ENCODE measurements at places on chromosomes 5 and 9. TPM values are rescaled to one million over a fixed set of nuclear protein-coding genes. Genes with fewer than 3 reads are reported as not detected.

DNA sequence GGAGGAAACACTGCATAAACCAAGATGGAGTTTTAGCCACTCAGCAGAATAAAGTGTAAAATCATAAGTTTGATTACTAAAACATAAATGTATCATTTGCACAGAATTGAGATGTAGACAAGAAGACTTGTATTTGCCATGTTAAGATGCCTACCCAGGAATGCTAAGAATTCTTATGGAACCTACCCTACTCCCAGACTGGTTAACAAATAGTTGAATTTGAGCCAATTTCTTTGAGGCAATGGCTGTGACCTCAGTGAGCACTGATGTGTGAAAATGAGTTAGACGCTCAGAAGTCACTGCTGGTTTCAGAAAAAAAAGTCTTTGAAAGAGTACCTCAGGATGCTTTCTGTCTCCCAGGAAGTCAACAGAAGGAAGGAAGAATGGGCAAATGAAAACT is 95.6 kb downstream of the ESM1 start:
- no peak for DNase-seq

GRCh38 chr5:97559827-97560598 is 377.0 kb upstream of the RIOK2 start:
- DNase-seq: no peak

DNA sequence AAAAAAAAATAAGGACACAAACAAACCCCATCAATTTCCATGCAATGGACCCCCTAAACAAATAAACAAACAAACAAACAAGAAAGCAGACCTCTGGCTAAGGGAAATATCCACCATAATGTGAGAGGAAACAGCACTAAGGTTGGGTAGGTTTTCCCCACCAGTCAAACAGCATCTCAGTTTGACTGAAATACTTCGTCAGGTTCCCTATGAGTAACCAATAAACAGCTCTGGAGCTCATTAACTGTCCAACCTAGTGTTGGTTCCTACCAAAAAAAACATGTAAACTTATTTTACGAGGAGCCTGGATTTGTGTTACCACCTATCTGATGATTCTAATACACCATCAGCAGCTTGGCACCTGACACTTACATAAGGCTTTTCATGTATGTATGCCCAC is 198.5 kb upstream of the TARS1 start:
- DNase-seq: no peak

DNA sequence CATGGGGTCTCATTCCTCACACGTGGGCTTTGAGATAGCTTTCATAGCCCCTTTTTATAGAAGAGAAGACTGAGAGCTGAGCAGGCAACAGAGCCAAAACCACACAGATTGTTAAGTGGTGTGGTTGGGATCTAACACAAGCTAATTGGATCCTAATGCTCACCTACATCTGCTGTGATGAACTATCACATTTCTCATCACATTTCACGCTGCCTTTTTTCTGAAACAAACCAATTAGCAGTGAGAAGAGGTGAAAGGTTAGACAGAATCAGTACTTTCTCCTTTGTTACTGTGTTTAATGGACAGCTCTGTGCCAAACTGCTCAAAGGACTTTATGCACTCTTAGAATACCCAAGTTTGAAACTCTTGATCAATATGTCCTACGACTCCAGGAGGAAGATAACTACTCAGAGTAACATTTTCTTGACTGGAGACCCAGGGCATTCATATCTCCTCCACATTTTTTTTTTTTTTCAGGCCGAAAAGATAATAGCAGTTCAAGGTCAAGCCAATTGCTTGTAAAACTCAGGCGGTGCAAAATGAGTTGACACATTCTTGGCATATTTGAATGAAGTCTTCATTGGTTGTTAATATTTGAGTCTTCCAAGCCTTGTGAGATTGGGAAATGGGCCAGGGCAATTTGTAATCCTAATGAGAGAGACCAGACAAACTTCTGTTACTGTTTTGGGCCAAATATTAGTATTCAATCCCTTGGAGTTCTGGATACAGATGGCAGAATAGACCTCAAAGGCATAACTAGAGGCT is 138.4 kb downstream of the KCTD16 start:
- no peak for DNase-seq

DNA sequence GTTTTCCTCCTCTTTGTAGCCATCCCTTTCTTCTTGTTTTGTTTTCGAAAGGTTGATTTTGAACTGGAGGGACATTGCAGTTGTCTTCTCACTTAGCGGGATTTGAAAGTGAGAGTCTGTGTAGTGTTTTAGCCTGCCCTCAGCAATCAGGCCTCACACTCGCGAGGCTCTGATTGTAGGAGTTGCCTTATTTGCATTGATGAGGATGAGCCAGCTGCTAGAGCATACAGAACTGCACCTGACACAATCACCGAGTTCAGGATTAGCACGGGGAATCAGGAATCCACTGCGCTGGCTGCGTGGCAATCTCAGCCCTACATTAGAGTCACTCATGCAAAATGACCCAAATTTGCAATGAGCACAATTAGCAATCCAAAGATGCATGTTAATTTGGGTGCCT is 122.5 kb upstream of the TMEM161B start:
- no peak for DNase-seq

DNA sequence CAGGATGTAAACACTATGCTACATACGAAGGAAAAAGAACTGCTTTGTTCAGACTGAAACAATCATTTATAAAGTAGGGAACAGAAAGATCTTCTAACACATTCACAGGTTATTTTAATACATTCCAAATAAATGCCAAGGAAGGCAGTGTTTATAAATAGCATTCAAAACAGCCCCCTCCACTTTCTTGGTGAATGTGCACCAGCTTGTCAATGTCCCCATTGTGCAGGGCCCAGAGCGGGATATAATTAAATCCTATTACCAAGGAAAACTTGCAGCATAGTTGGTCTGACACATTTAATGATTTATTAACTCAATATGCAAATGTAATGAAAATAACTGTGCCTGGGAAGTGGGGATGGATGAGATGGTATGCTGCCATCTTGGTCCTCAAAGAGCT is 135.9 kb upstream of the RAD23B start:
- DNase-seq: no peak

GRCh38 chr5:172600571-172600970 is 40.5 kb upstream of the NEURL1B start:
- DNase-seq: no peak

- DNase-seq: no peak
Measured at GRCh38 chr9:114282104-114282485, 40.8 kb upstream of the ORM1 start.

DNA sequence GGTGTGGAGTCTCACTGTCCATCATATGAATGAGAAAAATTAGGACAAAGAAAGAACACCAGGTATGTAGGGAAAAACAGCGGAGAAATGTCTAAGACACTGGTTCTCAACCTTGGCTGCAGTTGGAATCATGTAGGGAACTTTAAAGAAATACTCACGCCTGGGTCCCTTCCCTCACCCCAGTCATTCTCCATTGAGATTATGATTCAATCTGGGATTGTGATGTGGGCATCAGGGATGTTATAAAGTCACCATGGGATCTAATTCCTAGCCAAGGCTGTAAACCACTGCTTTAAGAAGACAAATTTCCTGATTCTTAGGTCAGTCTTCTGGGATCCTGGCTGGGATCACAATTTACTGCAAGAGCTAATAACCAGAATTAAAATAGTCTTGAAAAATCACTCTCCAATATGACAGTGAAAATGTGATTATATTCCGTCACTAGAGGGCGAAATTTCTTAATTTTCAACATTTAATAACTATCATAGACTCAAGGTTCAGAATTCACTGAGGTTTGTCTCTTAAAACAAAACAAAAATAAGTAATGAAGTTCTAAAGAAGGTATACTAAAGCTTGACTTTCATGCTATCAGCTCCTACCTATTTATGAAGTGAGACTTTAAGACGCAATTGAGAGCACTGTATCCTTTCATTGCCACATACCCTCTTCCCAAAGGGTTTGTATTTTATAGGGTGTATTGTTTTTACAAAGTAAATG is 60.5 kb downstream of the GLDC start:
- DNase-seq: no peak

GRCh38 chr5:133682451-133682850 is 70.1 kb upstream of the FSTL4 start:
- DNase-seq: no peak

DNA sequence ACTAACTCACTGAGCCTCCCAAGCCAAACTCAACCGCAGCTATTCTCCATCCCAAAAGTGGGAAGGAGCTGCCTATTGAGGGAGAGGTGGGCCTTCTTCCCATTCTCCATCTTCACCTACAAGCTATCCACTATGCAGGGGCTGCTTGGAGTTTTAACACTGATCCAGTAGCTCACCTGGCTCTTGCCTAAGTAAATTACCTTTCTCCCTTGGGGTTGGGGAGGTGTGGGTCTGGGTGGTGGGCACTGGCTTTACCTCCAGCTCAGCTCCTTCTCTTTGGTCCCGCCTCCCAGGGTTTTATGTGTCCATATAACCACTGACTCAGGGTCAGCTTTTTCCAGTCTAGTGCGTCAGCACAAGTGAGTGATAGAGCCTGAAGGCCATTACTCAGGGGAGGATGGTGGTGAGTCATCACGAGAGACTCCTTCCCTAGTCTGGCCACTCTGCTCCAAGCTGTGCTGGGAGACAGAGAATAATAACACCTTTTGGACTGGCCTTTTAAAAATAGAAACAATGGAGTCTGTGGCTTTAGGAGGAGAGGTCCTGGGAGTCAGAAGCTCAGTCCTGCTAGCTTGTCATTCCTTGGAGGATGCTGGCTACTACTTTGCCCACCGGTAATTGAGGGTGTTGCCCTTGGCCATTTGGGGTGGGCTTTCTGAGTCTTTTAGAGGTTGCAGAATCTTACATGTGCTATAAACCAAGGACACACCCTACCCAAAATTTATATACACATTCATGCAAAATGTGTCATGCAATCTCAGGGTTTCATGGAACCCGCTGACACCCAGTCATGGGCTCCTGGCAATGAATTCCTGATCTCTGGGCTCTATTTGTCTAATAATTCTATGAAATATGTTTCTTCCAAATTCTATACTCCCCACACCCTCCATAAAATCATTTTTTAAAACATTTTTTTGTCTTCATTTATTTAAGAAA is 35.6 kb upstream of the ATP6V1G1 start:
- DNase-seq: no peak

- no peak for DNase-seq
Measured at GRCh38 chr5:43315682-43316081, 2.5 kb upstream of the HMGCS1 start.

GRCh38 chr5:96896276-96896675 is 20.0 kb downstream of the ERAP2 start:
- DNase-seq: no peak

DNA sequence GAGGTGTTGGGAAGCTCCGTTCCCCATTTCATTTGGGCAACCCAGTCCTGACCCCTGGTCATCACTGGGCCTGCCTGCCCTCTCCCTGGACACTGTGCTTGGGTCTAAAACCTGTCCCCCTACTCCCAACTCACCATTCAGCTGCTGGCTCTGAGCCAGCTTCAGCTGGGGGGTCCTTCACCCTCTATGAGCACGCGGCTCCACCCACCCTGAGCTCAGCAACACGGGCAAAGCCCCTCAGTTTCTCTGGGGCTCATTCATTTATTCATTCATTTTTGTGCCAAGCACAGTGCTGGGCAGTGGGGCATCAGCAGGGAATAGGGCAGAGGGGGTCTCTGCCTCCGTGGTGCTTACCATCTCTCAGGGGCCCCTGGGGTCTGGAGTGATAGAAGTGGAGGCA is 199.8 kb upstream of the MVB12B start:
- no peak for DNase-seq

DNA sequence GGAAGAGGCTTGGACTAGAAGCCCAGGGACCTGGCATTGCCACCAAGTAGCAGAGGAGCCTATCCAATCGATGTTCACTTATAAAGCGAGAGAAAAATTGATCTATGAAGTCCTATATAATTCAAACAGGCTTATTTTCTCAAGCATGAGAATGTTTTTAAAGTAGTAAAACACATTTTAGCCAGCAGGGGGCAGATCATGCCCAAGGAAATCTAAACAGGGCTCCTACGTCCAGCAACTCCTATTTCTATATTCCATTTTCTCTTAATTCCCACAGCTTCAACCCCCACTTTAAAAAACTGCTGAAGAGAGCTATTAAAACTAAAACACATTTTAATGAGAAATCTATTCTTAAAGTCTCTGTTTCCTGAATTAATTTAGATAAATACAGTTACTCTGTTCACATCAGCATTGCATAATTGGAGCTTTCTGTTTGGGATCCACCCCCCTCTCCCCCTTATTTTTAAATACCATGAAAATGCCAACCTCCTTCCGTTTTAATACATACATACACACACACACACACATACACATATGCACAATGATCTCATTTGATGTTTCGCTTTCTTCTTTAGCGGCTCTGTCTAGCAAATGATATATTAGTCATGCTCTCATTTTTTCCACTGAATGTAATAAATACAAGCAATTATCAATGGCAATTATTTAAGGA is 144.9 kb downstream of the MYO10 start:
- peak; percentile 40 for DNase-seq

DNA sequence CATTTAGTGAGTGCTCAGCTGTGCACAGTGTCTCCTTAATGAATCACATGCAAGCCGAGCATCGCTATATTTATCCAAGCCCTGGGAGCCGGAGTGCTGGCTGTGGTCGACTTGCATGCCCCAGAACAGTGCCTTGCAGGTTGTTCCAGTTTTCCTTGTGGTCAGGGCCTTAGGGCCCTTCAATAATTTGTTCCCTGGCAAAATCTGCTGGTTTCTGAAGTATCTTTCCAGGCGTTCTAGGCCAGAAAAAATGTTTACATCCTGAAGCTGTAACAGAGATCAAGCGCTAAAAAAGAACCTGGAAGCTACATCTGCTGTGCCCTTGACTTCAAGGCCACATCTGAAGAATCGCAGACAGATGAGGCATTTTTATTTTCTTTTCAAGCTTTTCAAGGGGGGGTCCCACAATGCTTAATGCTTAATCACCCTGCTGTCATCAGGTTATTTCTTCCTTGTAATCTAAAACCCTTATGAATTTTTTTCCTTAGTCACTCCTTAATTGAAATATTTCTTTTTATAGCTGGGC is 105.8 kb downstream of the DOCK2 start:
- no peak for DNase-seq

DNA sequence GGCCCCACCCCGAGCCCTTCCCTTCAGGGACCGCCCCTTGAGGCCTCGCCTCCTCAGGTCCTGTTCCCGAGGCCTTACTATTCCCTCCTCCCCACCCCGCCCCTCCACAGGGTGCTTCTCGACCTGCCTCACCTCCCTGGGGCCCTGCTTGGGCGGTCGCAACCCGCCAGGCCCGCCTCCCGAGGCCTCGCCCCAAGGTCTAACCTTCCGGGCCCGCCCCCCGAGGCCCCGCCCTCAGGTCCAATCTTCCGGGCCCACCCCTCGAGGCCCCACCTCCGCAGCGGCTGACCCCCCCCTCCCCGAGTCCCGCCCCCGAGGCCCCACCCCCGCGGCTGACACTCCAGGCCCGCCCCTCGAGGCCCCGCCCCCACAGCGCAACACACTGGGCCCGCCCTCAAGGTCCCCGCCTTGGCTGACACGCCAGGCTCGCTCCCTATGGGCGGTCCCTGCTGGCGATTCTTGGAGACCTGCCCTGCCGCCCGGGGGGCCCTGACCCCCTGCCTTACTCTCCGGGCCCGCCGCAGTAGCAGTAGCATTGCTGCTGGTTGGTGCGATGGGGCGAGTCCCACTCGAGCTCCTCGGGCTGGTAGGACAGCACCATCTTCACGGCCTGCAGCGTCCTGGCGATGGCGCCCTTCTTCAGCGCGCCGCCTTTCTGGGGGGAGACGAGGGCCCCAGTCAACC is 8.2 kb downstream of the PHF19 start:
- DNase-seq: peak; percentile 90

C9orf50 gene
- 0.27 TPM for total RNA-seq

OLFML2A gene
- 0.14 TPM for total RNA-seq

TTLL11 gene
- total RNA-seq: 9.1 TPM

TXN gene
- 188 TPM for total RNA-seq

KLHL3 gene
- 9.4 TPM for total RNA-seq

CNTNAP3 gene
- total RNA-seq: 5.4 TPM

TRPM6 gene
- total RNA-seq: not detected

PCA3 gene
- not detected for total RNA-seq

NR4A3 gene
- total RNA-seq: 0.93 TPM

PGM5 gene
- 0.43 TPM for total RNA-seq

SRD5A1 gene
- 31.3 TPM for total RNA-seq

Data from neural crest cell (in vitro differentiated cells).